ENCODE measurements at places on chromosomes 12 and 14. TPM values are rescaled to one million over a fixed set of nuclear protein-coding genes. Genes with fewer than 3 reads are reported as not detected.
A peak's percentile ranks its signal among the peaks of the same experiment; 100 is the strongest.

DNA sequence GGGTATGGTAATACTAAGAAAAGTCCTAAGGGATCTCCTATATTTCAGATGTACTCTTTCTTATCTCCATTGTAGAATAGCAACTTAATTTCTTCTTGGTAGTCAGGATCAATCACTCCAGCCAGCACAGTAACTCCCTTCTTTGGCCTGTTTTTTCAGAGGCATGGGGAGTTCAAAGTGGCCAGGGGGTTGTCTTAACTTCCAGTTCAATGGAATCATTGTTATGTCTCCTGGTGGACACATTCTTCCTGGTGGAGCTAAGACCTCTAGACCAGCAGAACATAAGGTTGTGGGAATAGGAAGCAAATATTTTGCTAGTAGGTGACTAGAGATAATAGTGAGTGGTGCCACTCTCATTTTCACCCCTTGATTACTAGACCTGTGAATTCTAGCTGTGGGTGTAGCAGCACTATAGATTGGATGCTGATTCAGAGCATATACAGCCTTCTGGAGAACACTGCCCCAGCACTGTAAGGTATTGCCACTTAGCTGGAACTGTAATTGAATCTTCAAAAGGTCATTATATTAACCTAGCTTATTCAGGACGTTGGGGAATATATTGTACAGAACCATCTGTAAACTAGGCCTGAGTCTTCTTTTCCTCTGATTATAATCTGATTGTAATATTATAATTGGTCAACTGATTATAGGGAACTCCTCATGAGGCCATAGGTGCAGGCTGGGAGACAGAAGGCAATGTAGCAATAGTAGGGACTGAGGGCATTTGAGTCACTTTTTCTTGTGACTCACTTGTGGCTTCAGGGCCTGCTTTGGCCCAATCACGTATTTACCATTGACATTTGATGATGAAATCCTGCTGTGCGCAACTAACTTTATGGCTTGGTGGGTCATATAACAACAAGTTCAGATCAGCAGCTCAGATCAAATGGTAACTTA lies 60.2 kb upstream of the ATP2B1 start:
- H3K27ac ChIP-seq, result no peak overlapping the region
- no peaks in the 10 kb centered on the region for H3K27me3 ChIP-seq

GRCh38 chr14:36724162-36724561 lies 62.5 kb downstream of the PAX9 start:
- H3K27me3 ChIP-seq, result no peaks in the 10 kb centered on the region
- H3K4me1 ChIP-seq, result no peaks in the 10 kb centered on the region
- DNase-seq, result no peak
- no peak overlapping the region for H3K27ac ChIP-seq

Gene SLC2A14
- 0.09 TPM for total RNA-seq

DNA sequence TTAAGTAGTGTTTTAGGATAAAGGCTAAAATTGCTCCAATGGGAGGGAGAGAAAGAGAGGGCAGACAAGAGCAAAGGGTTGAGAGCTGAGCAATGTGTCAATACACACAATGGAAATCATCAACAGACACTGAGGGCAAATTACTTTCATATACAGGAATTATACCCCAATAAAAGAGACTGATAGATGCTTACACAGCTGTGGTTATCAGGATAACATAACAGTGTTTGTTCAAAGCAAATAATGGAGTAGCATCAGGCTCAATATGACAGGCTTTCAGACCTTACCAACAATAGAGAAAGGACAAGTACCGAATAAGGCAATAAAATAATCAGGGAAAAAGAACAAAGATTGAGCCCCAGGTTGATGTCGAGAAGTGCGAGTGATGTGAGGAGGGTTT lies 53.4 kb upstream of the DIO2 start:
- H3K36me3 ChIP-seq, result no peaks in the 10 kb centered on the region
- no peak overlapping the region for H3K4me3 ChIP-seq
- H3K27ac ChIP-seq, result no peak overlapping the region
- no peaks in the 10 kb centered on the region for H3K27me3 ChIP-seq
- no peak for DNase-seq
- no peaks in the 10 kb centered on the region for H3K4me1 ChIP-seq

- no peak overlapping the region for H3K27ac ChIP-seq
- DNase-seq, result no peak
- H3K4me1 ChIP-seq, result peaks cover 7% of the 10 kb centered on the region
- no peaks in the 10 kb centered on the region for H3K27me3 ChIP-seq
Observed at GRCh38 chr12:109057376-109057775, 5.0 kb downstream of the USP30 start.

DNA sequence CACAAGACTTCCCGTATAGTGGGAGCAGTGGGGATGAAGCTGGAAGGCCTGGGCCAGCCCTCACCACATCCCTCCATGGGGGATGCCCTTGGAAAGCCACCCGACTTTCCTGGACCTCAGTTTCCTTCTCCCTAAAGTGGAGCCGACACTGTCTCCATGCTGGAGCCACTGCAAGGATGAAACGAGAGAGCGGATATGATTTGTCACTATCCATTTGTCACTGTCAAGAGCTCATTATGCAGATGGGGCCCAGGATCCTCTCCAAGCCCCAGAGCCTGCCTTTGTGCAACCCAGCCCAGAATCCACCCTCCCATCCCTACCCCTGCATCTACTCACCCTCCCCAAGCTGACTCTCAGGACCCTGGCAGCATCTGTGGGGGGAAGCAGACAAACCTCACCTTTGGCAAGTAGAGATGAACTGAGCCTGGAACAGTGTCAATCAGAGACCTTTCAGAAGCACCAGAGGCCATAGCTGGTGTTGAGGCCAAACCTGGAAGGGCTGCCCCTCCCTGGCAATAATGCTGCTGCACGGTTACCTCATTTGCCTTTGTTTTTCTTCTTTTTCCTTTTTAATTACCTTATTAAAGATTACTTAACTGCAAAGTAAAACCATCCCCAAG lies 287.7 kb upstream of the RTL1 start:
- H3K4me3 ChIP-seq, result no peak overlapping the region
- H3K36me3 ChIP-seq, result no peaks in the 10 kb centered on the region
- DNase-seq, result peak; percentile 29
- no peak overlapping the region for H3K27ac ChIP-seq

- no peaks in the 10 kb centered on the region for H3K4me1 ChIP-seq
- no peak overlapping the region for H3K27ac ChIP-seq
- H3K27me3 ChIP-seq, result peaks cover 20% of the 10 kb centered on the region
- H3K36me3 ChIP-seq, result no peaks in the 10 kb centered on the region
- H3K4me3 ChIP-seq, result no peak overlapping the region
Observed at GRCh38 chr14:78308079-78308478, 137.9 kb downstream of the NRXN3 start.

DNA sequence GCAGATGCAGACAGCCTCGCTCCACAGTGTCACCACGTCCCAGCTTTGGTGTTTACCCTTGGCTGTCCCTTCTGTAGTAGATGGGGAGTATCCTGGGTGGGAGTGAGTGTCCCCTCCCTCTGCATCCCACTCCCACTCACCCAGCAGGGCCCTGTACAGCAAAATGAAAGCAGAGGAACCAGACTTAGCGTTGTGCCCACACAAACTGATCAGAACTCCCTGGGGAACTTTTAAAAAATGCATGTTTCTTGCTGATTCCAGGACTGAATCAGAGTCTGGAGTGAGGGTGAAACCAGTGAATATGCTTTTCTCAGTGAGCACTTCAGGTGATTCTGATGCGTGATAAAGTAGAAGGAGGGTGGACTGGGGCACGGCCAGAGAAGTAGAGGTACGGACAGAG lies 2.9 kb downstream of the ACVRL1 start:
- no peak overlapping the region for H3K27ac ChIP-seq
- H3K27me3 ChIP-seq, result no peaks in the 10 kb centered on the region
- peak; percentile 50 for DNase-seq
- no peak overlapping the region for H3K4me3 ChIP-seq
- no peaks in the 10 kb centered on the region for H3K36me3 ChIP-seq
- peaks cover 32% of the 10 kb centered on the region for H3K4me1 ChIP-seq

Gene KRT6C
- total RNA-seq, result not detected

Gene GUCY2C
- not detected for total RNA-seq

Gene OR6C2
- total RNA-seq, result not detected

Gene RGS6
- not detected for total RNA-seq

Gene EXOC3L4
- total RNA-seq, result not detected

DNA sequence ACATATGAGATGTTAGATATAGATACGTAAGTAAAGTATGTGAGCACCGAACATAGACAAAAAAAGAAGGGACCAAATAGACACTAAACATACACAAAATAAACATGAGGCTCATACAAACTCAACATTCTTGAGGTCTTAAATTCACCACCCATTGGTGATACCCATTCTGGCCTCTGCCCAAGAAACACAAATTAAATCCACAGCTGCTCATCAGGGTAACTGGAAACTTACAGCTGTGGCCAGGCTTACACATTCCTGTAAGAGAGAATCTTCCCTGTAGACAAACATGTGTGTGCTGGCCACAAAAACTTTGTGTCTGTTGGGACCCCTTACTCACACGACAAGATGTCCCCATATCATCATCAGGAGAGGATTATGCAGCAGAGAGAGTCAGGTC lies 22.4 kb downstream of the MAGOHB start:
- no peaks in the 10 kb centered on the region for H3K36me3 ChIP-seq
- no peaks in the 10 kb centered on the region for H3K27me3 ChIP-seq
- no peak overlapping the region for H3K4me3 ChIP-seq
- no peaks in the 10 kb centered on the region for H3K4me1 ChIP-seq
- no peak overlapping the region for H3K27ac ChIP-seq

DNA sequence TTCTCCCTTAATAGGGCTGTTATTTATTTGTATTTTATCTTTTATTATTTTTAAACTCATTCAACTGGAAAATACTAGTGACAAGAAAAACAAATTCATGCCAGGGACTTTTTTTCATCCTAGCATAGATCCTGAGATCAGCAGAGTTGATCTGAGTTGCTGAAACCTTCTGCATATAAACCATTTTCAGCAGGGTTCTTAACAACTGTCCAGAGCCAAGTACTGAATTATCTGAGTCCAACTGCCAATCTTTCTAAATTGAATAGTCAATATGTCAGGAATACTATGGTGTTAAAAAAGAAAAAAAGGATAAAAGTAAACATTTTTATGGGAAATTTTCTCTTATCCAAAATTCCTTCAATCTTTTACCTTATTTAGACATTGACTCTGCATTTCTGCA lies 28.6 kb downstream of the CDC42BPB start:
- H3K4me1 ChIP-seq, result peaks cover 18% of the 10 kb centered on the region
- no peak overlapping the region for H3K4me3 ChIP-seq
- no peaks in the 10 kb centered on the region for H3K27me3 ChIP-seq
- no peak overlapping the region for H3K27ac ChIP-seq
- DNase-seq, result no peak
- no peaks in the 10 kb centered on the region for H3K36me3 ChIP-seq

GRCh38 chr14:49934646-49935045 lies 41.8 kb downstream of the ARF6 start:
- H3K27me3 ChIP-seq, result no peaks in the 10 kb centered on the region
- peak; percentile 53 for DNase-seq
- H3K36me3 ChIP-seq, result no peaks in the 10 kb centered on the region
- H3K4me3 ChIP-seq, result no peak overlapping the region
- H3K27ac ChIP-seq, result no peak overlapping the region

- no peak overlapping the region for H3K27ac ChIP-seq
- DNase-seq, result no peak
- no peaks in the 10 kb centered on the region for H3K27me3 ChIP-seq
- no peaks in the 10 kb centered on the region for H3K4me1 ChIP-seq
Observed at GRCh38 chr12:25182765-25183164, 12.2 kb downstream of the DNAI7 start.

Gene YLPM1
- total RNA-seq, result 94.3 TPM

DNA sequence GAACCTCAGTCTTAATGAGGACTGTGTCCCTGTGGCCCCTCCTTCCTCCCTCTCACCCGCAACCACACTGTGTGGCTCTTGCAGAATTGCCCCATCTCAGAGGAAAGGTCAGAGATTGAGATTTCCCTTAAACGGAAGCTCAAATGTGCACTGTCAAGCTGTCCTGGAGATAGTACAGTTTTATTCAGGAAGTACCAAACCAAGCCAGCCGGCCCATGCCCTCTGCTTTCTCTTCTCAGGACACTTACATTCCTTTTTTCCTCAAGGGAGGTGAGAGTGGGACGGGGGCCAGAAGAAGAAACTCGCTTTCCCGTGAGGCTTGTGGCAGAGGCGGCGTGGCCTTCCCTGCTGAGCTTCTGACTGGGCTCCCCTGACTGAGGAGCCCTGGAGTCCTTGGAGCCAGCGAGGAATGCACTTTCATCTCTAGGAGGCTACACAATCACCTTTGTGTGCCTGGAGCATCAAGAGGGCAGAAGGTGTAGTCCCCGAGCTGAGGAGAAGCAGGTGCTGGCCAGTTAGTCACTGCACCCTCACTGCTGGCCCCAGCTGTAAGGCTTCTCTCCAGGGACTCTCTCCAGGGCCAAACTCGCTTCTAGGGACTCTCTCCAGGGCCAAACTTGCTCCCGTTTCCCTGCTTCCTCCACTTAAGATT lies 24.1 kb upstream of the ATP2A2 start:
- H3K27me3 ChIP-seq, result no peaks in the 10 kb centered on the region
- DNase-seq, result no peak
- no peaks in the 10 kb centered on the region for H3K36me3 ChIP-seq
- no peak overlapping the region for H3K27ac ChIP-seq

DNA sequence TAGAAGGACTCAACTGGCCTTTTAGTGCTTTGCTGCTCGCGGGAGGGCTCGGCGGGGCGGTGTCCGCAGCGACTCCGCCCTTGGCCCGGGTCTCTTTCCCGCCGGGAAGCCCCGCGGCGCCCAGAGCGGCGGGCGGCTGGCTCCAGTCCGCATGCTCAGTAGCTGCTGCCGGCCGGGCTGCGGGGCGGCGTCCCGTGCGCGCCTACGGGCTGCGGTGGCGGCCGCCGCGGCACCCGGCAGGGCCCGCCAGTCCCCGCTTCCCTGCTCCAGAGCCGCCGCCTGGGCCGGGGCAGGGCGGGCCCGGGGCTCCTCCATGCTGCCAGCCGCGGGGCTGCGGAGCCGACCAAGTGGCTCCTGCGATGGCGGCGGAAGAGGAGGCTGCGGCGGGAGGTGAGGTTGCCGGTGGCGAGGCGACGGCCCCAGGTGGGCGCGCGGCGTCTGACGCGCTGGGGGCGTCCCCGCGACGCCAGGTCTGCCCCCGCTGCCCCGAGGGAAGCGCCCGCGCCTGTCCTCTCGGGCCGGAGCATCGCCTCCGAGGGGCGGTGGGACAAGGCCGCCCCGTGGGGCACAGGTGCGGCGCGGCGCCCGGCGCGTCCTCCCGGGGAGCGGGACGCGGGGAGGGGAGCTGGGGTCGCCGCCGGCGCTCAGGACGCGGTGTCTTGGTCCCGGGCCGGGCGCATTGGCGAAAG lies at the start of gene BMAL2:
TSS of gene BMAL2 (plus strand) at position 123 of the 689 bp plus-strand sequence. CDS start at position 360, 237 bp downstream.
- H3K4me3 ChIP-seq, result peak within 1 kb of the TSS; percentile 65
- H3K36me3 ChIP-seq, result no peaks in the 10 kb centered on the region
- DNase-seq, result peak; percentile 60
- H3K27ac ChIP-seq, result no peak within 1 kb of the TSS
- no peaks in the 10 kb centered on the region for H3K27me3 ChIP-seq

GRCh38 chr12:107145397-107145796 lies 52.0 kb upstream of the CRY1 start:
- H3K36me3 ChIP-seq, result no peaks in the 10 kb centered on the region
- H3K27me3 ChIP-seq, result no peaks in the 10 kb centered on the region
- no peak overlapping the region for H3K4me3 ChIP-seq
- no peak for DNase-seq

Gene ALKBH1
- total RNA-seq, result 22.3 TPM

Gene HOXC12
- total RNA-seq, result 6.1 TPM

Data from A673 (cell line).